ENCODE measurements at places on chromosomes 6 and 20.
A peak's percentile ranks its signal among the peaks of the same experiment; 100 is the strongest.

DNA sequence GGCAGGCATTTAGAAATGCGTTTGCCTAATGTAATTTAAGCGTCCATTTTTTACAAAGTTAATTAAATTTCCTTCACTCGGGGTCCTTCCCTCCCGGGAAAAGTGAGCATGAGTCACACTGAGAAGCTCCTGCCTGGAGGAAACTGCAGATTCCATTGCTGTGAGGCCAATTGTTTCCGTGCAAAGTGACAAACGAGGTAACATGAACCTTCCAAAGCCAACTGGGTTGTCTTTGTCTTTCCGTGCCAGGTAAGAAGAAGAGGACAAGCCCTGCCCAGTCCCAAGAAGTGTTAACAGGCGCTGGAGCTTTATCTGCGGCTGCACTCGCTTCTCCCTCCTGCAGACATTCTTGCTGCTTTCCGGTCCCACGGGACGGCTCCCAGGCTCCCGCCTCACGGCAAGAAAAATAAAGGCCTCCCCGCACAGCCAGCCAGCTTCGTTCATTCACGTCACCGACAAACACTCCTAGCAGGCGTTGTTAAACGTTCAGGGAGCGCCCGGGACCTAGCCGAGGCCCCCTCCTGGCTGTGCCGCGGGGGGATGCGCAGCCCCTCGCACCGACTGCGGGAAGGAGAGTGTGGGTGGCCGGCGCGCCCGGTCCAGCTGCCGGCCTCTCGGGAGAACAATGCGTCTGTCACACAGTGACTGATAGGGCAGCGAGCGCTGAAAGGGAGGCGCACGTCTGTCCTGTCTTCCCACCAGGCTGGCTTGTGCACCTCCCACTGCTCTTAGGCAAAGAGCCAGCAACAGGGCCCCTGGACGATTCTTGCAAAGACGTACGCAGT, 61.5 kb upstream of the HDDC2 start:
- DNase-seq = no peak

- DNase-seq = no peak
Observed at GRCh38 chr6:85402922-85403321, 47.0 kb upstream of the NT5E start.

DNA sequence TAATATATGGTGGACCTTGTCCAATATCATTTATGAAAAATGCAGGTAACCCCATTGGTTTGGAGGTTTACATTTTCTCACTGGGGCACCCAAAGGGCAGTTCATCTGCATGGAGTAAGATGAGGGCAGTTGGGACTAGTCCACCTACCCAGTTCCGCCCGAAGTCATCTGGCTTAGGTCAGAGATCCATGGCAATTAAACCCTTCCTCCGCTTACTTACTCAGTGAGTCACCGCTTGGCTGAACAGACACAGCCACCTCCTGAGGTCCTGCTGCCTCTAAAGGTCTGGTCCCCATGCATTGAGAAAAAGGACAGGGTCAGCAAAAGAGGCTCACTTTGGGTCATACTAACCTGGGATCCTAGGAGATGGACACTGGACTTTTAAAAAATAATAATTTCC, 102.9 kb upstream of the PRL start:
- no peak for DNase-seq

DNA sequence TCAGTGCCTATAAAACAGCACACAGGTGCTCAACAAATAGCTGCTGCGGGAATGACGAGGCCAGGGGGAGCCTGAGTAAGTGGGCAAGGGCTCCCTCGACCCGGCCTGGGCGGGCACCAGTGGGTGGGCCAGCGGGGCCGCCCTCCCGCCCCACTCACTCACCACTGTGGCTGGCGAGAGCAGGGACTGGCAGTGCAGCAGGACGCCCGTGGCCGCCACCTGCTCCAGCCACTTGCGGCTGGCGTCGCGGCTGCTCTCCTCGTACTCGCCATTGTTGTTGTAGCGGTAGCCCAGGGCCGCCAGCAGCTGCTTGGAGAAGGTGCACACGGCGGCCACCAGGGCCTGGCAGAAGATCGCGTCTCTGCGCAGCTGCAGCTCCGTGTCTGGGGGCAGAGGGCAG, 191.5 kb downstream of the PREX1 start:
- DNase-seq = no peak

- DNase-seq = no peak
Observed at GRCh38 chr6:40326714-40327421, 260.3 kb downstream of the LRFN2 start.

GRCh38 chr6:31620586-31621319, at the start of gene PRRC2A:
TSS of gene PRRC2A (plus strand) at chr6:31620715. CDS start at chr6:31622790, 2,075 bp downstream.
- DNase-seq = no peak

DNA sequence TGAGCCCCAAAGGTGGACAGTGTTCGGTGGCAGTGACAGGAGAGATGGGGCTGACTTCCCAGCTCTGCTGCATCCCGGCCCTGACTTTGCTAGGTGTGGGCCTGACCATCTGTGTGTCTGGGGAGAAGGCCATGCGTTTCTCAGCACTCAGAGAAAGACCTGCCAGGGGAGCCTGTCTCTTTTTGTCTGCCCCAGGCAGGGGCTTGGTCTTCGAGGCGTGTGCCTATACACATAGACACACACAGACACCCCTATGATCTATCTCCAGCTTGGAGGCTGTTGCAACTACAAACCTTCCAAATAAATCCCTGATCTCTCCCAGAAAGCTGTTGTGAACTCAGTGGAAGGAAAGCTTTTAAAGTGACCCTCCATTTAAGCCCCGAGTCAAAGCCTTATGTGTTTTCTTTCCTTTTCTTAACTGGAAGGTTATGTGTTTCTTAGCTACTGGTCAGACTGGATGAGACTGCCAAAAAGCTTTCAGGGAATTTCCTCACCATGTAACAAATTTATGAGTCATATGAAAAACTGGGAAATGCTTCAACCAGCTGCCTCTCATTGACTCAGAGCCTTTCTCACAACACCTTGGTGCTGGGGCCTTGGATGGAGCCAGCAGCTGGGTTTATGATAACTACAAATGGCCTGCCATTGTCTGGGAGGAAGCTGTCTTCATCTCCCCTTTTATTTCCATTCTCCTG, 102.6 kb downstream of the CDC5L start:
- no peak for DNase-seq

GRCh38 chr6:142523515-142524375, 221.9 kb downstream of the ADGRG6 start:
- DNase-seq = no peak

DNA sequence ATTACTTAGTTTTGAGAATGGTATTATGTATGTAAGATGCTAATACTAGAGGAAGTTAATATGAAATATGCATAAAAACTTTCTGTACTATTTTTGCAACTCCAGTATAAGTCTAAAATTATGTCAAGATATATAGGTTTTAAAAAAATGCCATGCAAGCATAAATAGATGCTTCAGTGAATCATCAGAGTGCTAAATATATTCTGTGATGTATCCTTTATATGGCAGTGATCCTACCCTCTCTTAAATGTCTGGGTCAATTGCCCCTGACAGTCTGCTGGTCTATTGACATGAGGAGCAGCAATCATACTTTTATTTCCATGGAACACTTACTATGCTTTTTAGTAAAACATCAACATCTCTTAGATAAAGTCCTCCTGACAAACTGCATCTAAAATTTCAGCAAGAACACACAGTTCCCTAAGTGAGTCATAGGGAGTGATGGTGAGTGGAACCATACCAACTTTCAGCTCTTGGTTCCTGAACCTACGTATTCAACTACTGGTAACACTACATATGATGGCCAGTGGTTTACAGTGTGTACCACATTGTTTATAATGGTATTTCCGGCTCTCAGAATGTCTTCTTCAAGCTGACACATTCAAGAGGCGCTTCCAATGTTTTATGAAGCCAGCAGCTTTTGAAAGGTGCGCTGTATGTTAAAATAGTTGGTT, 928.7 kb upstream of the GJE1 start:
- no peak for DNase-seq

DNA sequence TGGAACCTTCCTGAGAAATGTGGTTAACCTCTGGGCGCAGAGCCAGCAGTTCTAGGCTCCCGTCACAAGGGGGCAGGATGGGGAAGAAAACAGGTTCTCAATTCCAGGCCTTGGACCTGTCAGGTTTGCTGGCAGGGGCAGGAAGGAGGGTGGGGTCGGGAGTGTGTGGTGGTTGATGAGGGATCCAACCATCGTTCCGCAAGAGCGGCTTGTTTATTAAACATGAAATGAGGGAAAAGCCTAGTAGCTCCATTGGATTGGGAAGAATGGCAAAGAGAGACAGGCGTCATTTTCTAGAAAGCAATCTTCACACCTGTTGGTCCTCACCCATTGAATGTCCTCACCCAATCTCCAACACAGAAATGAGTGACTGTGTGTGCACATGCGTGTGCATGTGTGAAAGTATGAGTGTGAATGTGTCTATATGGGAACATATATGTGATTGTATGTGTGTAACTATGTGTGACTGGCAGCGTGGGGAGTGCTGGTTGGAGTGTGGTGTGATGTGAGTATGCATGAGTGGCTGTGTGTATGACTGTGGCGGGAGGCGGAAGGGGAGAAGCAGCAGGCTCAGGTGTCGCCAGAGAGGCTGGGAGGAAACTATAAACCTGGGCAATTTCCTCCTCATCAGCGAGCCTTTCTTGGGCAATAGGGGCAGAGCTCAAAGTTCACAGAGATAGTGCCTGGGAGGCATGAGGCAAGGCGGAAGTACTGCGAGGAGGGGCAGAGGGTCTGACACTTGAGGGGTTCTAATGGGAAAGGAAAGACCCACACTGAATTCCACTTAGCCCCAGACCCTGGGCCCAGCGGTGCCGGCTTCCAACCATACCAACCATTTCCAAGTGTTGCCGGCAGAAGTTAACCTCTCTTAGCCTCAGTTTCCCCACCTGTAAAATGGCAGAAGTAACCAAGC, 29.6 kb downstream of the SRSF3 start:
- DNase-seq = peak; percentile 82

DNA sequence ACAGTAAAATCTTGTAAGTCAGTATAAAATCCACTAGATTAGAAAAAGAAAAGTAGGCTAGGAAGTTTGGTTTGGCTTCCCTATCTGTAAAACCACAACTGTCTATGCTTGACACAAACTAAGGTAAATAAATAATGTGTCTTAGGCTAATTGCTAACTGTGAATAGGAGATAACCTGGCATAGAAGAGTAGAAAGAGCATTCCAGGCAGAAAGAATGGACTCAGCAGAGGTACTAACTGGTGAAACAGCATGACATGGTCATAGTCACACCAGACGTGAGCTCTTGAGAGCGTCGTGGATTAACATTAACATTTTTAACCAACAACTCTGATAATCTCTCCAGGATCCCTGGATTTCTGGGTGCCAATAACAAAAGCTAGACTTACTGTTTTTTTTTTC, 8.7 kb upstream of the WTAP start:
- DNase-seq = no peak

DNA sequence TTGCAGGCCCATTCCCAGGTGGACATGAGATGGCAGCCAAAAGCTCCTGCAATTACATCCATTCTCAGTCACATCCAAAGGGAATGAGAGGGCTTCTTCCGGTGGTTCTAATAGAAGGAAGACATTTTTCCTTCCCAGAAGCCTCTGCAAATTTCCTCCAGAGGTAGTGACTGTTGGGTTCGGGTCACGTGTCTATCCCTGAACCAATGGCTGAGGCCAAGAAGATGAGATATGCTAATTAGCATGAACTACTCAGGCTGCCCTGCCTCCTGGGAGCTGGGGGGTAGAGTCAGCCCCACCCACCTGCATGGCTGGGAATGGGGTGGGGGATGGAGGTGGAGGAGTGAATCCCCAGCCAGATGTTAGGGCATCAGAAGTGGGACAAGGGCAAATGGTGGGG, 61.3 kb upstream of the IYD start:
- no peak for DNase-seq

GRCh38 chr6:87199787-87200186, 44.4 kb downstream of the ZNF292 start:
- no peak for DNase-seq

Measured in CD4-positive, alpha-beta T cell treated with Interleukin-21 for 1 hour (primary cell).